Brain (organoid and tissue), 16 donors: ENCODE measurements at places on chromosomes 2 and 18.

DNA sequence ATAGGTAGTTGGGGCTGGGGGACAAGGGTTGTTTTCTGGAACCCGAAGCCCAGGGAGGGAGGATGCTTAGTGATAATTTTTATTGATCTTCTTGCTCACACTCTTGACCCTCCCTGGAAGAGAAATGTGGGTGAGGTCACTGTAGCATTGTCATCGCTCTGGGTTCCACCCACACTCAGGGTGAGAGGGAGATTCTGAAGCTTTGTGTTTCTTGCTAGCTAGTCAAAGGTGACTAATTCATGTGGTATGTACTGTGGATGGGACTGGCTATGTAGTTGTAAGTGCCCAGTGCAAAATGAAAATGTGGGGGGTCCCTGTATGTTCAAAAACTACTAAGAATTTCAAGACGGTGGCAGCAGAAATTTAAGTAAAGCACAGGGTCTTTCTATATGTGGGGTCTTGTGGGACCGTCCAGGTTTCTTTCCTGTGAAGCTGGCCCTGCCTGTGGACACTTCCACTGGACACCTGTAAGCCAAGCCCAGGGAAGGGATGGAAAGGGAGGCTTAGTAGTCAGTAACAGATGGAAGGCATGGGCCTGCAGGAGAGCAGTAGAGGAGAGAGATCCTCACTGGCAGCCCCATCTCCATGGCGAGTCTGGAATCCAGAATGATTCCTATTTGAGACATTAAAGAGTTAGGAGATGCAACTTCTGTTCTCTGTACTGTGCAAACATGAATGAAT, 35.0 kb downstream of the TSN start:
- DNase-seq: no peak

GRCh38 chr18:45553723-45554388, 61.4 kb upstream of the SLC14A2 start:
- no peak for DNase-seq

- no peak for DNase-seq
Measured at GRCh38 chr2:224861266-224861665, 145.1 kb upstream of the CCDC195 start.

GRCh38 chr18:27921904-27922751, 254.8 kb downstream of the CDH2 start:
- peak; percentile 64 for DNase-seq

GRCh38 chr2:174623690-174624089, 26.1 kb upstream of the WIPF1 start:
- DNase-seq: no peak

GRCh38 chr18:13457327-13457726, 238.8 kb downstream of the LDLRAD4 start:
- DNase-seq: no peak

DNA sequence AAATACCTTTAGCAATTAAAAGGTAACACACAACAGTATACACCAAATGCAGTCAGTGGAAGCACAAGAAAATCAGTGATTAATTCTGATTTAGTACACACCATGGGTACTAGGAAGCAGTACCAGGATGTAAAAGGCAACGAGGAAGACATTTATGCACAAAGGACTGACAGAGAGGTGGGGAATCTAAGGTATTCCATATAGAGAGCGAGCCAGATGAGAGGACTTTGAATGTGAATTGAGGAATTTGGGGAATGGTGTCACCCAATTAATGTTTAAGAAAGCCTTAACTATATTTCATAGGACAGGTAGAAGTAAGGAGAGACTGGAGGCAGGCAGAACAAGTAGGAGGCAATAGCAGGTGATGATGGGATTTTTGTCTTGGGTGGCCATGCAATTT, 11.7 kb downstream of the CPS1 start:
- DNase-seq: no peak

DNA sequence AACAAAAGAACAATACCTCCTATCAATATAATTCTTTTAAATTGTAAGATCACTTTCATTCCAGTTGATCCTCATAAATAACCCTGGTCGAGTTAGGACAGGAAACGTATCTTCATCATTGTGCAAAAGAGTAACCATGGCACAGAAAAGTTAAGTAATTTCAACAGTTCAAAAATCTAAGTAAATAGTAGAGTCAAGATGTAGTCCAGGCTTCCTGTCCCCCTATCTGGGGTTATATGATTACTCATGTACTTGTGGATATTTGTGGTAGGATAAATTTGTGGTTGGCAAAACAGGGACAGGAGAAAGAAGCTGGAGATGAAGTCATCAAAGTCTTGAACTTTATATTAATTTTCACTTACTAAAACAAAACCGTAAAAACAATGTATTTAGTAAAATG, 772.6 kb downstream of the TSN start:
- DNase-seq: no peak

GRCh38 chr2:120764991-120765677, 29.5 kb downstream of the GLI2 start:
- no peak for DNase-seq

- no peak for DNase-seq
Measured at GRCh38 chr2:239292531-239292930, 108.3 kb downstream of the HDAC4 start.

DNA sequence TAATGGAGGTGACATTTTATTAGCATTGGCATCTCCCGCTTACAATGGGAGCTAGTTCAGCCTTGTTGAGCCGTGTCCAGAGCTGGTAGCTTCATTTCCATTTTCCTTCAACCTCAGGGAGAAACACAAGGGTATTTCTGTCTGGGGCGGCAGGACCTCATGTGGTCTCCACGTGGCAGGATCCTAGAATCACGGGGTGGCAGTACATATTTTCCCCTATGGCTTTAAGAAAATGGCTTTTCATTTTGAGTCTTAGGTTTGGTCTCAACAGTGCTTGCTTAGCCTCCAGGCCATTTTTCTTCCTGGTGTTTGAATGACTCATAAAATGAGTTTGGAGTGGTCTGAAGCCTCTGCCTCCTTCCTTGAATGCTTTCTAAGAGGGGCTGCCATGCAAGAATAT, 20.3 kb downstream of the CABLES1 start:
- no peak for DNase-seq

- DNase-seq: no peak
Measured at GRCh38 chr18:58572181-58572580, 56.7 kb downstream of the ALPK2 start.

GRCh38 chr18:52764316-52764715, 424.3 kb downstream of the DCC start:
- no peak for DNase-seq

- no peak for DNase-seq
Measured at GRCh38 chr2:15983496-15983895, 43.1 kb downstream of the MYCN start.

DNA sequence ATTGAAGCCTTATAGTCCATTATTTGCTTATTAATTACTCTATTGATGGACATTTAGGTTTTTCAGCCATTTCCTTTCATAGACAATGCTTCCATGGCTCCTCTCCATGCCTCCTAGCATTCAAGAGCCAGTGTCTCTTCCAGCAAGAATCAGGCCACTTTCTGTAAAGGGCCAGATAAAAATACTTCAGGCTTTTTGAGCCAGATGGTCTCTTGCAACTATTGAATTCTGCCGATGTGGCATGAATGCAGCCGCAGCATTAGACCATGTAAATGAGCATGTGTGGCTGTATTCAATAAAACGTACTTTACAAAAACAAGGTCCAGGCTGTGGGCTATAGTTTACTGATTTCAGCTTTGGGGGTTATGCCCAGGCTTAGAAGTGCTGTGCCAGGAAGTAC, 38.5 kb downstream of the TRAF3IP1 start:
- no peak for DNase-seq

DNA sequence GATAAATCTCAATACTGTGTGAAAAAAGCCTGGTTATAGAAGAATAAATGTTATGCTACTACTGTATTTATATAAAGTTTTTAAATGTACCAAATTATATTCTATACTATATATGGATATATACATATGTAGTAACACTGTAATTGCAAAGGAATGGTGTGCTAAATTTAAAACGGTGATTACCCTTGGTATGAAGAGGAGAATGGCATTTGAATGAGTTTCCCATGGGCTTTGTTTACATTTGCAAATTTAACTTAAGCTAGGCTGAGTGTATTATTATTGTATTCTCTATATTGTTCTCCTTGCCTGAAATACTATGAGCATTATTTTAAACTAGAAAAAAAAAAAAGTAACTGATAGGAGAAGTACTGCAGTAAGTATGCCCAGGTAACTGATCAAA, 4.7 kb upstream of the SP3 start:
- no peak for DNase-seq

- DNase-seq: no peak
Measured at GRCh38 chr2:218323526-218324472, 31.5 kb upstream of the TMBIM1 start.

DNA sequence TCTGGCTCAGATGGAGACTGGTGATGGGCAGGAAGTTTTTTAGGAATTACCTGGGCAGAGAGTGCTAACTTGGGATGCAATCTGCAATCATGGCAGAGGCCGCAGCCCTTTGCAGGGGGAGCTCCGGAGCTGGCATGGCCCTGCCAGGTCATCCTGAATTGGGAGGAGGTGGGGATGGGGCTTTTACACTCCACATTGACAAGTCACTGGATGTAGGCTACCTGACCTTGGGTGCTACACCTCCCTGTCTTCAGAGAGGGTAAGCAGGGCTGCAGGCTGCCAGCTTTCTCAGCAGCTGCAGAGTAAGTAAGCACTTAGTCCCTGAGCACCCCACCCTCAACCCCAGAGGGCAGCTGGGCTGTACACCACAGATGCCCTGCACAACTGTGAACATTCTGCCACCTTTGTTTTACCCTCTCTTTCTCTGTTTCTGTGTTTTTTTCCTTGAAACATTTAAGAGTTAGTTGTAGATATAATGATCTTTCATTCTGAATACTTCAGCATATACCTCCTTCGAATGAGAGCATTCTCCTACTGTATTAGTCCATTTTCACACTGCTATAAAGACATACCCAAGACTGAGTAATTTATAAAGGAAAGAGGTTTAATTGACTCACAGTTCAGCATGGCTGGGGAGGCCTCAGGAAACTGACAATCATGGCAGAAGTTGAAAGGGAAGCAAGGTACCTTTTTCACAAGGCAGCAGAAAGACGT, 6.8 kb upstream of the HS1BP3 start:
- no peak for DNase-seq

- DNase-seq: no peak
Measured at GRCh38 chr18:76844742-76845477, 22.6 kb downstream of the ZNF236 start.

GRCh38 chr18:4878480-4878879, 318.6 kb downstream of the AKAIN1 start:
- no peak for DNase-seq

- peak; percentile 27 for DNase-seq
Measured at GRCh38 chr18:73235491-73235890, 367.7 kb upstream of the NETO1 start.

GRCh38 chr2:184463102-184463865, 135.0 kb upstream of the ZNF804A start:
- no peak for DNase-seq

DNA sequence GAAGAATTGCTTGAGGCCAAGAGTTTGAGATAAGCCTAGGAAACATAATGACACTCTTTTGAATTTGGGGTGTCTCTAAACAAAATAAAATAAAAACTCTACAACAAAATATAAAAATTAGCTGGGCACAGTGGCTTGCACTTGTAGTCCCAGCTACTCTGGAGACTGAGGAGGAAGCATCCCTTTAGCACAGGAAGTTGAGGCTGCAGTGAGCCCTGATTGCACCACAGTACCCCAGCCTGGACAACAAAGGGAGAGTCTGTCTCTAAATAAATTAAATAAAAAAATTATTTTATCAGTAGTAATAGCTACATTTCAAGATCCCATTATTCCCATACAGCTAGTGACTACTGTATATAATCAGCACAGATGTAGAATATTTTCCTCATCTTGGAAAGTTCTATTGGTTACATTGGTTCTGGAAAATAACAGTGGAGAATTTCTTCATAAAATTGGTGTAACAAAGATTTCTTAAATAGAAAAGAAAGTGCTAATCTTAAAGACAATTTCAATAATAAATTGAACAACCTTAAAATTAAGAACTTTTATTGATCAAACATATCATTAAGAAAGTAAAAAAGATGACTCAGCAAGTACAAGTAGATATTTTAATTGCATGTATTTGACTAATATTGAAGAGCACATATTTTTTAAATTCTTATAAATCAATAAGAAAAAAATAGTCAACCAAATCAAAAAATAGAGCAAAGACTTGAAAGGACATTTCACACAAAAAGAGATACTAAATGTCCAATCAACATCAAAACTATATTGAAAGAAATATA, 90.4 kb upstream of the KYNU start:
- DNase-seq: no peak

DNA sequence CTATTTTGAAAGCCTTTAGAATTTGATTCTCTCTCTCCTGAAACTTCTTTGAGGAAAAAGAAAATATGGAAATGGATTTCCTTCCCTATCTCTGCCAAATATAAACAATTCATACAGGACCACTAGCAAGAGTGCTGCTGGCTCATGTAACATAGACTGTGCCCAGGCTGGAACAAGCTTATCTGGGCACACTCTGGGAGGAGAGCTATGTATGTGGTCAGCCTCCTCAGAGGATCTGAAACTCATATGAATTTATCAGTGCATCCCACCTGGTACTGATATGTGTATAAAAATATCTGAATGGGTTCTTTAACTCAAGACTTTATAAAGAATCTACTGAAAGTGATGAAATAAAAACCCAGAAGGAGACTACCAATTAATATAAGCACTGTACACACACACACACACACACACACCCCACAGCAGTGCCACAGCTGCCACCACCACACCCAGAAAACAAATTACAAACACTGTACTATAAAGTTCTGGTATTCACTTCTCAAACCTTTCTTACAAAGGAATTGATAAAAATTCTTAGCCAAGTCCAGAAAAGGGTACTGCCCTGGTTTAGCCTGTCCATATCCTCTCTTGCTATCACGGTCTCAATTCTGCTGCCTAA, 115.6 kb downstream of the IRS1 start:
- no peak for DNase-seq

- DNase-seq: no peak
Measured at GRCh38 chr2:10469955-10470608, 22.0 kb upstream of the ODC1 start.

DNA sequence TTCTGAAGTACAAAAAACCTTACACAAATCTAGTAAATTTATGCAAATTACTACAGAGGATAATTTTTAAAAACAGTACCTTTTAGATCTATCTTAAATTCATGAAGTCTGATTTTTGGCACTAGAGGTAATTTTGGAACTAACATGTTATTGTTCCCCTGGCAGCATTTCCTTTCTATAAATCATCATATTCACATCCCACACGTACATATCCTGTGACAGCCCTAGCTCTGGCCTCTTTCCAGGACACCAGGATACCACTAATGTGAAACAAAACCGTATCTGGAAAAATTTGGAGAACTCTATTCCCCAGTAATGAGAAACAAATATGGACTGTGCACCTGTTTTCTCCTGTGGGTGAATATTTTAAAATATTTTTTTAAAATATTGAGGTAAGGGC, 14.0 kb upstream of the BIRC6 start:
- no peak for DNase-seq

GRCh38 chr2:40386177-40386576, 65.7 kb downstream of the SLC8A1 start:
- DNase-seq: no peak

GRCh38 chr2:234198976-234199375, 148.5 kb downstream of the SPP2 start:
- DNase-seq: no peak
